ENCODE measurements at places on chromosomes 3 and 15.

DNA sequence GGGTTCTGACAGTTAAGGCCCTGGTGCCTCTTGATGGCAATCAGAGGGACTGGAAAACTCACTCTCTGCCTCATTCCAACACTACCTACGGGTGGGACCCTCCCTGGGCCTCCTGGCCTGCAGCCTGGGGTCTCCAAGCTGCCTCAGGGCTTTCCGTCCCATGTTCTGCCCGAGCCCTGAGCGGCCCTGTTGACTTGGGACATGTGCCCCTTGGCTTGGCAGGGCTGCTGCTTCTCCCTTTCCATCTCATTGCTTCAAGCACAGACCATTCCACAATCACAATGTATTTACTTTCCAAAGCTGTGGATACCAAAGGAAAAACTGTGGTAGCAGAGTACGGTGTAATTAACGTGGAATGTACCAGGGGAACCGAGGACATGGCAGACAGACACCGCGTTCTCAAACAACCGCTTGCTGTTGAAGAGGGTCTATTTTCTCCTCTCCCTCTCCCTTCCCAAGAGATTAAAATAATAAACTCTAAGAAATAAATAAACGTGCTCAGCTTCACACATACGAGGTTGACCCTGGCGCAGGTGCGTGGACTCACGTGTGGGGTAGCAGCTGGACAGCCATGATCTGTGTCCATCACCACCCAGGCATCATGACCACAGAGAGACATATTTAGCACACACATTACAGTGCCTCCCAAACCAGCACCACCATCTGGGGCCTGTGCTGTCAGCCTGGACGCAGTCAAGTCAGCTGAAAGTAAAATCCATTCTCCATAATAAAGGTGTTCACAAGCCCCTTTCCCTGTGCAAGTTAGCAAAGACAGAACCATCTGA, 172.0 kb downstream of the XXYLT1 start:
- no peak for DNase-seq

DNA sequence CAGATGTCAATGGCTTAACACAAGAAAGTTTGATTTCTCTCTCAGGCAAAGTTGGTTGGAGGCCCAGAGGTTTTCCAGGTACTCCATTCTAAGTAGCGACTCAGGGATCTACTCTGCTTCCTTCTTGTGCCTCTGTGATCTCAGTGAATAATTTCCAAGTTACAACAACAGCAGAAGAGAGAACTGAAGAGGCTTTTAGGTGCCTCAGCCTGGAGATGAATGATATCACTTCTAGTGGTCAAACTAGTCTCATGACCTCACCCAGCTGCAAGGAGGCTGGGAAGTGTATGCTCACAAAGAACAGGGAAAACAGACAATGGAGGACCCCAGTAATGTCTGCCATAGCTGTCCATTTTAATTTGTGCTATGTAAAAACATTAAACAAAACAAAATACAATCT, 4.6 kb upstream of the PRICKLE2 start:
- no peak for DNase-seq

DNA sequence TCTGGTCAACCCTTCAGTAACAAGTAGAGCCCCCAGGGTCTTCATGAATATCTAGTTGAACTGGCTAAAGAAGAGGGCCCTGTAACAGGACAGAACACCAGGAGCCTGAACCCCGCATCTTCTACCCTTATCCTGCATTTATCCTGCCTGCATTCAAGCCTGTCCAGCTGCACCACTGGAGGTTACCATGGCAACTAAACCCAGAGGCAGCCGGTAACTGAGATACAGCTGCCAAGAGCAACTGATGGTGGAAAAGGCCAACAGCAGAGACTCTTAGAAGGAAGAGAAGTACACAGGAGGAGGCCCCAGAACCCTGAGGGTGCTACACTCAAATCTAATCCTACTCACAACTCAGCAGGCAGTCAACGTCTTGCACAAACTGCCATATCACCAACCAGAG, 3.7 kb upstream of the PRKAR2A start:
- peak; percentile 23 for DNase-seq

DNA sequence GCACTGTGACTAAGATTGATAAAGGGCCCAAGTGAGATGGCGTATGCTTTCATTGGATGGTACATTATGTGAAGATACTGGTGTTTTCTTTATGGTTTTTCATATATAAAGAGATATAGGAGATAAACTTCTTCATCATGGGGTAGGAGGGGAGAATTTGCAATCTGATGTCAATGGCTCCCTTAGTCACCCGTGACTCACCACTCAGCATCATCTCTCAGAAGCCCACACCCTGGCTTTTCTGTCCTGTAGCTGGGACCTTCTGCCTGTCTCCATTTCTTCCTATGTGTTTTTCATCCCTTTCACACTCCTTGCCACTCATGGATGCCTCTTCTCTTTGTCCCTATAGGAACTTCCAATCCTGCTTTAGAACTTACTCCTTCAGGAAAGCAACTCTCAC, 114.3 kb upstream of the SEMA6D start:
- DNase-seq, result no peak

DNA sequence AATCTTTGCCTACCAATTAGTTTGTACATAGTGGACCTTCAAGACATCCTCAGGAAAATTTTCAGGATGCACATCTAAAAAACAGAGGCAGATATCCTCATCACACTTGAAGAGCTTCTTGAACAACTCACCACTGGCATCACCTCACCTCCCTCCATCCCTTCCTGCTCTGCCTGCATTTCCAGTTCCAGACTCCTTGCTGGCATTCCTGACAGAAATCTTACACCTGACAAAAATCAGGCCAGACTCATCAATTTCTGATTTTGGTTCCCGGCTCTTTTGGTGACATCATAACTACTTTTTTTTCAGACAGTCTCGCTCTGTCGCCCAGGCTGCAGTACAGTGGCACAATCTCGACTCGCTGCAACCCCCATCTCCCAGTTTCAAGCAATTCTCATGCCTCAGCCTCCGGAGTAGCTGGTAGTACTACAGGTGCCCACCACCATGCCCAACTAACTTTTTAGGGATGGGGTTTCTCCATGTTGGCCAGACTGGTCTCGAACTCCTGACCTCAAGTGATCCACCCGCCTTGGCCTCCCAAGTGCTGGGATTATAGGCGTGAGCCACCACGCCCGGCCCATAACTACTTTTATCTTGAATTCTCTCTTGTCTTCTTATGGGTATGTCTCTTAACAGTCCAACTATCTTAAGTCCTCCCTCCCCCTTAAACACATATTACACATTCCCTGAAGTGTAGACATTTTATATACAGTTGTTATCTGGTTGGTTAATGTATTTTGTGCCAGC, 216.6 kb upstream of the IL12A start:
- DNase-seq, result no peak

- no peak for DNase-seq
These were observed 23.0 kb upstream of the RETNLB start for GRCh38 chr3:108780235-108780634.

- DNase-seq, result peak; percentile 83
These were observed 5.2 kb downstream of the SETD5 start for GRCh38 chr3:9402410-9403228.

DNA sequence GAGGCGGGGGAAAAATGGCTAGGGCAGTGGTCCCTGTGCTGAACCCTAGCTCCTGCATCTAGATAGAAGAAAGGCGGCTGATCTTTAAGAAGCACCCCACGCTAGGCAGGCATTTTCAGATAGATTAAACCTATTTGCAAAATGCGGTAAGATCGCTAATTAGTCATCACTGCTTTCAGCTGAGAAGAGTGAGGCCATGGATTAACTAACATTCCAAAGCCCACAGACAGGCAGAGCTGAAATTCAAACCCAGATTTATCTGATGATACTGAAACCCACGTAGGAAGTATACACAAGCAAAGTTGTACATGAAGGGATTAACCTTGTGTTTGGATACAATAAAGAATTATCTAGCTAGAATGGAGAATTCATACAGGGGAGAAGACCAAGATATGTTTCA, 4.8 kb downstream of the ADPGK start:
- DNase-seq, result no peak

DNA sequence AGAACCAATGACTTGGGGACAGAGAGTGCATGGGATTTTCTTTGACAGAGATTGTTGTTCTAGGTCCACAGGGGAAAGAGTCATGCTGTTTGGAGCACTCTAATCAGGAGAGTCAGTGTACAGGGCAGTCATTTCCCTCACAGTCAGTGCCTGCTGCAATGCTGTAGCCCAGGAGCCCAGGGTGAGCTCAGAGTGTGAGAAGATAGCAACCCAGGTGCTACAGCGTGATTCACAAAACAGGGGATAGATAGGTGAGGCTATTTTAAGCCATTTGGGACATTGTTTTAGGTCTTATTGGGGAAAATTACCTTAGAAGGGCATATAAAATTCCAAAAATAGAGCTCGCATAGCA, 37.3 kb downstream of the LNP1 start:
- no peak for DNase-seq

DNA sequence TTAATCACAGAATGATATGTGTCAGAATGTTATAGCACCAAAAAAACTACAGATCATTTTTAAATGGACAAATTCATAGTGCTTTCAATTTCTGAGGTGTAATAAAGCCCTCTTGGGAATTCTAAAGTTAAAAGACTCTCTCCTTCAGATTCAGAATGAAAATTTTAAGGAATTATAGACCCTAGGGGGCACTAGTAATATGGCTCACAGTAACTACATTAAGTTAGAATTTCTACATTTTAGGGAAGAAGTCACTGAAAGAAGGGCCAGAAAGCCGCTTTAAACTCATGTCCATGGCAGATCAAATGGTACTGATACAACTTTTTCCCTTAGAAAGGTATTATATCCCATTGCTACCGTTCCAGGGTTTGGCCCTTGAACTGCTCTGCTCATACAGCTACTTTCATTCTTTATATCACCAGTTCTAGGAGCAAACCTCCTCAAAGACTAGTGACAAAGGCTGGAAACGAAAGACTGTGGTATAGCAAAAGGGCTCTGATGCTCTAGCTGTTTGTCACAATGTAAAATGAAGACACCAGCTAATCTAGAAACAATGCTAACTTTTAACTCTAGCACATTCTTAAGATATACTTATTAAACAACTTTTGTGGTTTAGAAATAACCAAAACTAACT, 18.1 kb downstream of the DAZL start:
- DNase-seq, result no peak

DNA sequence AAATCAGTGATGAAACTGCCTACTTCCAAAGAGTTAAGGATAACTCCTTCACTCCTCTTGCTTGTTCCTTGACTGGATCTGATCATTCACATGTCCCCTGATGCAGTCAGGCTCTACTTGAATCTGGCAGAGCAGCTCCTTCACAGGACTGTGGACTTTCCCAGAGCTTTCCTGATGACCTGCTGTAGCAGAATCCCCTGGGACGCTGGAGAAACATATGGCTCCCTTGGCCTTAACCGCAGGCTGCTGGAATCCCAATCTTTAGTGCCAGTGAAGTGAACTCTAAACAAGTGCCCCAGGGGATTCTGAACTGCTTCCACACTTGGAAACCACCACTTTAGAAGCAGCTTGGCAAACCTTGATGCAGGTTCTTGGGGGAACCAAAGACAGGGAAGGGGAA, 217.8 kb downstream of the CHST2 start:
- no peak for DNase-seq

DNA sequence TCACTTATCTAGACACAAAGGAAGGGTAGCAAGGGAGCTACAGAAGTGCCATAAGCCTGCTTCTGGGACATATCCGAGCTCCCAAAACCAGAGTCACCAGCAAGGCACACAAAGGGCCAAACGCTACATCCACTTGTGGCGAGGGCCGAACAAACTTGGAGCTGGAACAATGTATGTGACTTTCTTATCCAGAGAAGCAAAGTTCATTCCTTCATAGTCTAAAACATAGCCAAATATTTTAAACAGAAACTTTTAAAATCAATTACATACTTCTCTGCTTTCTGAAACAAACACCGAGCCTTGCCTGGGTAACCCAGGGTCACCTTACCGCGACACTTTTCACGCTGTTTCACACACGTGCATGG, 15.9 kb downstream of the ZXDC start:
- no peak for DNase-seq

- DNase-seq, result no peak
These were observed 257.1 kb downstream of the OPA1 start for GRCh38 chr3:193850084-193850619.

DNA sequence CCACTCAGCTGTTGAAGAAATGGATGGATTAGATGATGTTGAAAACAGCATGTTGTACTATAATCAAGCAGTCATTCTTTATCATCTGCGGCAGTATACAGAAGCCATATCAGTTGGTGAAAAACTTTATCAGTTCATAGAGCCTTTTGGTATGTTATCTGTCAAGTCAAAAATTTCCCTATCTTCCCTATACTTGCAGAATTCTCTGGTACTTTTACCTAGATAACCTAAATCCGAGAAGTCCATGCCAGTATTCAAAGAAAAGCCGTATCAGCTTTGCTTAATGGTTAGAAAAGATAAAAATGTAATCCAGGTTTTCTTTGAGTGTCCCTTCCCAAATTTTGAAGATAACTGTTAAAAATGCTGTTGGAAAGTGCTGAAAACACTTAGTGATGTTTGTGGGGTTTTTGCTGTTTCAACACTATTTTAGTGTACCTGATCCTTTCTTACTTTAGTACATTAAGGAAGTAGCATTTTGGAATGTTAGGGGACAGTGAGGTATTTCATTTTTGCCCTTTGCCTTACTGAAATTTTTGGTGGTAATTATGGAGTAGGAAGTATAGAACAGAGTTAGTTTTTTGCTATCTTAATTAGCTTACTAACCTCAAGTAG, 23.8 kb downstream of the CNOT10 start:
- DNase-seq, result no peak

GRCh38 chr3:196238612-196239560, 22.6 kb downstream of the SLC51A start:
- no peak for DNase-seq

GRCh38 chr3:62965311-62965710, 90.1 kb upstream of the CADPS start:
- DNase-seq, result no peak

DNA sequence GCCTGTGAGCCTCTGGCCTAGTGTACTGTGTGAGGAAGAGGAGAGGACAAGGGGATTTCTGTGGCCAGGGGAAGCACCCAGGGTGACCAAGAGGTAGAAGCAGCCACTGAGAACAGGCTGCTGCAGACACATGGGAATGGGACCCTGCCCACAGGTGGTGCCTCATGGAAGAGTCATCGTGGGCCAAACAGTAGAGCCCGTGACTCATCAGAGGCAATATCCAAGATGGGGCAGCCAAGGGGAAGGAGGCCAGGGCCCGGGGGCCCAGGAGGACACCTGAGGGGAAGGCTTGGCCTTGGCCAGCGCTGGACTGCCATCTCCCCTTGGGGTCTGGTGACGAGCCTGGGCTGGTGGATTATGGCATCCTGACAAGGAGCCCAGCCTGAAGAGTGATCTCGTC, 275.0 kb upstream of the LYSMD4 start:
- no peak for DNase-seq

DNA sequence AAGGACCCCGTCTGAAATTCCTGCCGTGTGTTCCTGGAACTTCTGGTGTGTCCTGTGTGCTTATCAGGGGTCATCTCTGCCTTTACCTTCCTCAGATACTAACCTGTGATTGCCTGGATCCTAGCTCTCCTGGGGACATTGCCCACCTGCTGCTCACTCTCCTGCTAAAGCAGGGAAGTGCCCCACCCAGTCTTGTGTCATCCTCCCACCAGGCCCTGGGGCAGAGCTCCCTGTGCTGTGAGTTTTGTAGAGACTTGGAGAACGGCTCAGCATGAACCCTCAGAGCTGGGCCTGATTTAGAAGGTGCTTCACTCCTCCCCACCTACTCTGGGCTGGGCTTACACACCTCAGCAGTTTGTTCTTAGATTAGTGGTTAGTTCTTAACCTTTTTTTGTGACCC, 3.8 kb upstream of the TMEM44 start:
- DNase-seq, result no peak
